ENCODE measurements at places on chromosomes 6 and 20.

GRCh38 chr6:125948455-125948854 is 8.1 kb upstream of the HINT3 start:
- DNase-seq, result no peak

- DNase-seq, result no peak
Observed at GRCh38 chr6:6825193-6825784, 236.8 kb downstream of the LY86 start.

GRCh38 chr6:129894921-129895320 is 33.8 kb upstream of the TMEM244 start:
- DNase-seq, result no peak

DNA sequence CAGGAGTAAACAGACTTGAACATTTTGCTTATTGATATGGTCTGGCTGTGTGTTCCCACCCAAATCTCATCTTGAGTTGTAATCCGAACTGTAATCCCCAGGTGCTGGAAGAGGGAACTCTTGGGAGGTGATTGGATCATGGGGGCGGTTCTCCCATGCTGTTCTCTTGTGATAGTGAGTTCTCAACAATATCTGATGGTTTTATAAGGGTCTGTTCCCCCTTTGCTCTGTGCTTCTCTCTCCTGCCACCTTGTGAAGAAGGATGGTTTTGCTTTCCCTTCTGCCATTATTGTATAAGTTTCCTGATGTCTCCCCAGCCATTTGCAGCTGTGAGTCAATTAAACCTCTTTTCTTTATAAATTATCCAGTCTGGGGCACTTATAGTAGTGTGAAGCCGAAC is 40.0 kb downstream of the MYLIP start:
- peak; percentile 20 for DNase-seq

- DNase-seq, result no peak
Observed at GRCh38 chr6:1043458-1043836, 268.5 kb upstream of the FOXQ1 start.

- no peak for DNase-seq
Observed at GRCh38 chr6:144066741-144067484, 28.5 kb downstream of the SF3B5 start.

DNA sequence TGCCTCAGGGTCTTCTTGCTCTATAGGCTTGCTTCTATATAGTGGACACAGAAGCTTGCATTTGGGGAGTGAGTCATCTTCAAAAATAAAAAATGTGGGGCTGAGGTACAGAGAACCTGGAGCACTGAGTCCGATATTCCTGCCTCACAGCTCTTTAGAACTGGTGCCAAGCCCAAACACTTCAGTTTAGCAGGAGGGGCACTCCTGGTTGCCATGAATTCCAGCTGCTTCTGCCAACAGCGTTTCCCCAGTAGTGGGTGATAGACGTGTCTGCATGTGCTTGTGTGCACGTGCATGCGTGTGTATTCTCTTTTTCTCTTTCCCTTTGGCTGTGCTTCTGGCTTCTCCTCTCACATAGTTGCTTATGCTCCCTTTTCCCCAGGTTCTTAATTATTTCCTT is 11.9 kb downstream of the DNPH1 start:
- DNase-seq, result no peak

DNA sequence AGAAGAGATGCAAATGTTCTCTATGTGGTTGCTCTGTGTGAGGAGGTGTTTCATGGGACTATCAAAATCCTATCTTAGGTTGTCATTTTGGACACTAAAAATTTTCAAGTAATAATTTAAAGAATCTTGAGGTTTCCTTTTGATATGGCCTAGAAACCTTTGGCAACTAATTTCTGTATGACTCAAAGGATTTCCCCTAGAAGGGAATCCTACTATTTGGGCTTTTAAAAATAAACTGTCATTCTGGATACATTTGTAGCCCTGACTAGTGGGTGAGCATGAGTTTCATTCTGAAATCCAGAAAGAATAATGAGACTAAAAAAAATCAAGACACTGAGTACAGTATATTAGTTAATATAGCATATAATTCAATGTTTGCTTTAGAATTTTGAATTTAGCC is 25.5 kb upstream of the RAB23 start:
- no peak for DNase-seq

DNA sequence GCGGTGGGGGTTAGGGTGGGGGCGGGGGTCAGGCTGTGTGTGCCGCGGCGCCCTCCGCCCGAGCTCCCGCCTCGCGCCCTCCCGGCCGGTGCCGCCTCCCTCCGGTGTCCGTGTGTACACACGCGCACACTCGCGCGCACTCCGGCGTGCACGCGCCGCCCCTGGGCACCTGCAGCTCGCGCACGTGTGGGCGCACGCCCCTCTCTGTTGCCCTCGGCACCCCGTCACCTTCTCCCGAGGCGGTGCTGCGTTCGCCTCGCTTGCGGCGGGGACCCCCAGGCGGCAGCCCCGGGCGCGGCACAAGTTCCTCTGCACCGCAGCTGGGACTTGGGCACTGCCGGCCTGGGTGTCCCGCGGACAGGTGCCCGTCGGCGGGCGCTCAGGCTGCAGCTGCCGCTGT is 525 bp downstream of the MACROD2 start:
- no peak for DNase-seq
